Left ventricle myocardium inferior (tissue), 1 donor: ENCODE measurements at places on chromosomes 3 and 15. TPM values are rescaled to one million over a fixed set of nuclear protein-coding genes. Genes with fewer than 3 reads are reported as not detected.

GRCh38 chr15:53548236-53548635 lies 211.2 kb downstream of the WDR72 start:
- DNase-seq: no peak

- no peak for DNase-seq
These were observed 380.8 kb upstream of the IL12A start for GRCh38 chr3:159607856-159608255.

DNA sequence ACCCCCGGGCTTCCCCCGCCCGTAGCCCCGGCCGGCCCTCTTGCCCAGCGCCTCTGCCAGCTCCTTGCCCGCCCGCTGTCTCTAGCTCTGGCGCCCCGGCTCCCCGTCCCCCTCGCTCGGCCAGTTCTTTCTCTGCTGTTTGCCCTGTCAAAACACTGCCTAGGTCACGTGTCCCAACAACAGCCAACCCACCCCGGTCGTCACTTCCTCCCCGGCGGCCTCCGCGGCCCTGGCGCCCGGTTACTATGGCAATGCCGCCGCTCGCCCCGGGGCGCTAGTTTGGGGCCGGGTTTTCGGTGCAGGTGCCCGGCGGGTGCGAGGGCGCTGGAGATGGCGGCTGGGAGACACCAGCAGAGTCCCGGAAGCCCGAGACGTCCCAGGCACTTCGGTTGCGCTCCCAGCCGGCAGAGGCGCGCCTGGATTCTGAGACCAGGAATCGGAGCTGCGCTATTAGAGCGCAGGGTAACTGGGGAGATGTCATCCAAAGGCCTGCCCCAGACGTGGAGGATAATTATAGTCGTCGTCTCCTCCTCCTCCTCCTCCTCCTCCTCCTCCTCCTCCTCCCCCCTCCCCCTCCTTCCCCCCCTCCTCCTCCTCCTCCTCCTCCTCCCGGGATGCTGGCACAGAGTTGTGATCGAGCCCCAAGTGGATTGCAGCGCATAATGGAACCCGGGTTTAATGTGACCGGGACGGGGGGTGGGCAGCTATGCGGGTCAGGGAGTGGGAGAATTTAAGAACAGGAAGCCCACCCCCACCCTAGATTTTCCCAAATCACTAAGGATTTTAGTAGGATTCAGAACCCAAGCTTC lies at the start of gene ATOSA:
ATOSA (minus strand) TSS at position 157 of the 809 bp plus-strand sequence. CDS start 1,367 bp downstream, outside the sequence.
- peak; percentile 91 for DNase-seq

GRCh38 chr3:30227571-30228301 lies 378.7 kb upstream of the TGFBR2 start:
- no peak for DNase-seq

GRCh38 chr3:105315144-105315543 lies 51.6 kb upstream of the ALCAM start:
- DNase-seq: no peak

DNA sequence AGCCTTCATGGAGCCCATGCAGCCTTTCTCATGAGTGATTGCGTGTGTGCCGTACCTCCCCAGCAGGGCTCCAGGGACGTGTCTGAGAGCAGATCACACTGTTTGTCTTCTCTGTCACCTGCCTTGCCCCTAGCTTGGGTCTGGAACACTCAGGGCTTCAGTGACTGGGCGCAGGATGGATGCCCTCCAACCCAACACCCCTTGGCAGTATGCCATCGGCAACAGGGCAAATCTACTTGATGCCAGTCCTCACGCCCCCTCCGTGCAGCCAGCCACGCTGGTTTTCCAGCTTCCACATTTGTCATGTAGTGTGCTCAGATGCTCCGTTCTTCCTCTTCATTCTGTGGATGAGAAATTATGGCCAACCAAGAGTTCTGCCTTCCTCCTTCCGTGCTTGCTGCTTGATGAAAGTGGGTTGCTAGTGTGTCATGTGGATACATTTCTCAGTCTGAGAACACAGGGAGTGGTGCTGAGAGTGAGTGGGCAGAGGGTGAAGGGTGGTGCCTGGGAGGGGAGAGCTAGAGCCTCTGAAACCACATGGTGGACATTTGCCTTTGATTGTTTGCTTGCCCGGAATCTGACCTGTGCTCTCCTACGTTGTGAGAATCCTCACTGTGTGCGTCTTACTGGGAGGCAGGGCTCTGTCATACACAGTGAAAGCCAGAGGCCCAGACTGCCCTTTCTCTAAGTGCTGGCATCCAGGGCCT lies 97.2 kb downstream of the FAM43A start:
- no peak for DNase-seq

GRCh38 chr15:46713045-46713444 lies 1004.3 kb upstream of the SEMA6D start:
- DNase-seq: no peak

- peak; percentile 43 for DNase-seq
These were observed 7.9 kb downstream of the FAH start for GRCh38 chr15:80160570-80161156.

- DNase-seq: no peak
These were observed 267.4 kb upstream of the THBS1 start for GRCh38 chr15:39313467-39313866.

- DNase-seq: no peak
These were observed 360.2 kb downstream of the MAGI1 start for GRCh38 chr3:65678516-65678915.

GRCh38 chr15:51444112-51444511 lies 102.7 kb downstream of the GLDN start:
- DNase-seq: no peak

- DNase-seq: peak; percentile 29
These were observed 39.4 kb downstream of the WWTR1 start for GRCh38 chr3:149618151-149619123.

GRCh38 chr3:125061170-125061569 lies 5.4 kb upstream of the HEG1 start:
- DNase-seq: peak; percentile 66

DNA sequence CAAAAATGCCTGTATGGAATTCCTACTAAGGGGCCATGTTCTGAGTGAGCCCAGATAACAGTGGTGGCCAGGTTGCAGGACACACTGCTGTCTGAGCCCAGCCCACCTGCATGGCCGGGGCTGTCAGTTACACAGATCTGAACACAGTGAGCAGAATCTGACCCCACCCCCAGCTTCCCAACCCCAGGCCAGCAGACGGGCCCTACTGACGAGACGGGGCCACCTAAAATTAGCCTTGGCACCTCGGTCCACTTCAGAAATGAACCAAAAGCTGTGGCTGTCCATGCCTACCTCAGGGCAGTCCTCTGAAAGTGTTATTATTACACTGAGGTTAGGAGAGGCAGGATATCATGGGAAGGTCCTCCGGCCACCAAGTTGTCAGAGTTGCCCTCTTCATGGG lies 51.8 kb downstream of the LMCD1 start:
- no peak for DNase-seq

DNA sequence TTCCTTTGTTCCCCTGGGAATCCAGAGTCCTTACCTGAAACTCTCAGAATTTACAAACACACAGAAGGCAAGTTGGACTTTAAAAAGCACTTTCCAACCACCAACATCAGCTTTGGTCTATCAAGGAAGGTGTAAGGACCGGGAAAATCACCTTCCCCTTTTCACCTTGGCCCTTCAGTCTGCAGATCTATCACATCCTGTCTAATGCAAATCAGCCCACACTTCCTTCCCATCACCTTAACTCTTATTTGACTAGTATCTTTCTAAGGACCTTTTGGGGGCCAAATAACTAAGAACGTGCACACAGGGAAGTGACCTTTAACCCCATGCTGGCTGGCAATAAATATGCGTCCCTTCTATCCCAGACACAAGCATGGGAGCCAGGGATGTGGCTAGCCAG lies 320.6 kb downstream of the ARRDC4 start:
- no peak for DNase-seq

- no peak for DNase-seq
These were observed 394.7 kb downstream of the FGF12 start for GRCh38 chr3:192332386-192333291.

GRCh38 chr3:128413003-128413370 lies 53.7 kb downstream of the DNAJB8 start:
- no peak for DNase-seq

- DNase-seq: no peak
These were observed 69.4 kb downstream of the ARNT2 start for GRCh38 chr15:80473286-80474223.

DNA sequence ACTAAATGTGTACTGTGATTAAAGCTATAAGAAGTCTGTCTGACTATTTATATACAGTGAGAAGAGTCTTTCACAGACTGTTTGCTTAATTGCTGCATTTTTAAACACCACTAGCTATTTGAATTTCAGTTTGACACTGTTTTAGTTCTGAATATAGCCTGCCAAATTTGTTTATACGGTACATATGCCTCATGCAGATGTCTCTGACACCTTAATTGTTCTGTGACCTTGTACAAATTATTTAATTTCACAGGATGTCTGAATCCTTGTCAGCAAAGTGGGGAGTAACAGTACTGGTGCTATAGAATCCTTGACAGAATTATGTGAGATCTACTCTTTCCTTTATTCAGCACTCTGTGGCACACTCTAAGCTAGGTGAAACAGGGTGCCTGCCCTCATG lies 125.5 kb downstream of the MBNL1 start:
- no peak for DNase-seq

DNA sequence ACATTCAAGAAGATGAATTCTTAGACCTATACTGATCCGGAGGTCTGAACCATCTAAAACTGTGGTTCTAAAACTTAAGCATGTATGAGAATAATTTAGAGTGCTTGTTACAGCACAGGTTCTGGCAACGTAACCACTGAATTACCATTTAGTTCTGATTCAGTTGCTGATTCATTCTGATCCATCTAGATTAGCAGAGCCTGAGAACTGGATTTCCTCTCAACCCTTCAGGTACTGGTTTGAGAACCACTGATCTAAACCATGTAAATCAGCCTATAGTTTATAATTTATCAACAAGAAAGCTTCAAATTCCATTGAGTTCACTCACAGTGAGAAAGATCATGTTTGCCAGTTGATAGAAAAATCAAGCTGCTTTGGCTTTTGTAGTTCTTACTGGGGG lies 1001.1 kb upstream of the EPHA6 start:
- no peak for DNase-seq

- DNase-seq: no peak
These were observed 26.6 kb downstream of the BTLA start for GRCh38 chr3:112472691-112473090.

- DNase-seq: no peak
These were observed 55.3 kb downstream of the ADAMTSL3 start for GRCh38 chr15:83709241-83709640.

DNA sequence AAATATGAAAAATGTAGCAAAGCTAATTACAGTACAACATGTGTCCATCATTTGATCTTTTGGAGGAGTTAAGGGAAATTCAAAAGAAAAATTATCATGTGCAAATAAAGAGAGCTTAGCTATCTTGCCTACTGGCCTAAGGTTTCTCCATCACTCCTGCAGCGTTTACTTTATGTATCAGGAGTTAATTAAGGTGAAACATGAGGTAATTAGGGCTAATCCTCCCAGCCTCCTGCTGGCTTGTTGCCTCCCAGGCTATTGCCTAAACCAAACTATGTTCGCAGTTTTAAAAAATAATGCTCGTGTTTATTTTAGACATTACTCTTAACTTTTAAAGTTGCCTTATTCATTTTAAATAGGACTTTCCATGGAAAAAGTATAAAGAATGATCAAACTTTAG lies 367.5 kb downstream of the ROBO2 start:
- DNase-seq: no peak

GRCh38 chr3:56691165-56692000 lies 8.3 kb upstream of the TASOR start:
- no peak for DNase-seq

GRCh38 chr3:171860830-171861535 lies 17.8 kb downstream of the TMEM212 start:
- DNase-seq: no peak

- no peak for DNase-seq
These were observed 27.6 kb downstream of the ARNT2 start for GRCh38 chr15:80431635-80432344.

DNA sequence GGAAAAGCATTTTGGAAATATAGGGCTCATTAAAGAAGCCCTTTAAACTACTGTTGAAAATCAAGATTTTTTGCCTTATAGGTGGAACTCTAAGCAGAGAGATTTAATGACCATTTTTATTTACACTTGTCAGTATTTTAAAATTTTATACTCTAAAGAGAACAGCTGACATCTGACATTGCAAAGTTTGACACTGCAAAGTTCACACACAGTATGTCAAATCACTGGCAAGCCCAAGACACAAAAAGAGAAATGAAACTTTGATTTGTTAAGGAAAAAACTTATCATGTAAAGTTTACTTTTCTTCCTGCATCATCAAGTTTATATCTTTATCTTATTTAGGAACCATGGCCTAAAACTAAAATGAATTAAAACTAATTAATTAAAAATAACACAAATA lies 40.2 kb downstream of the DPH6 start:
- DNase-seq: no peak

- no peak for DNase-seq
These were observed 228.2 kb downstream of the TCF12 start for GRCh38 chr15:57146506-57147201.

GRCh38 chr15:85620690-85621049 lies 174.1 kb downstream of the KLHL25 start:
- no peak for DNase-seq

GRCh38 chr15:35458176-35458856 lies 87.6 kb downstream of the DPH6 start:
- DNase-seq: no peak

DNA sequence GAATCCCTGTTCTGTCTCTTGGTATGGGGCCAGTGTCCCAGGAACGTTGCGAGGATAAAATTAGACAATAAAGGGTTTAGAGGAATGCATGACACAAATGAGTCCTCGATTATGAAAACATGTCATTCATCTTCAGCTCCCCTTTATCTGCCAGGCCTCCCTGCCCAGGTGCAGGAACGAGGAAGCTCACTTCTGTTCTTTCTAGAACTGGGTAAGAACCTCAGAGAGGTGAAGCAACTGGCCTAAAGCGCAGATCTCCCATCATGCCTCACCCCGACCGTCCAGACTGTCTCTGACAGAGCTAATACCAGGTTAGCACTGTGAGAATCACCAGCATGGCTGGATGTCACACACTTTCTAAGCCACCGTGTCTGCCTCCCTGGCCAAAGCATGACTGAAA lies 1.5 kb upstream of the ITIH1 start:
- no peak for DNase-seq

DNA sequence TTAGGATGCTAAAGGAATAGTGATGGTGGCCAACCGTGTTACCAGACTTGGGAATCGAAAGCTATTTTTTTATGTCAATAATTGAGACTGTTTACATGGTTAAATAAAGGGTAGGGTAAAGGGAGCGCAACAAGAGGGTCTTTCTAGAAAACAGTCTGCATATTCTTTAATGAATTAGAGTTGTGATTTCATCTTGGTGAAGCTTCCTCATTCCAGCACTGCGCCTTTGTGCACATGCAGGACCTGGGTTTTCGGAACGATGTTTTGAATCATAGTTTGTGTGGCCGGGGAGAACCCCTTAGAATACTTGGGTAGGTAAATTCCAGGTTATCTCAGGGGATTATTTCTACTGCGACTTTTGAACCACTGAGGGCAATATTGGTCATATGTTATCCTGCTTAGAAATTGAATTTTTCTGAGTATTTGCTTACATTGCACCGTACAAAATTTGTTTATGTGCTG lies 1.3 kb downstream of the PIK3CA start:
- DNase-seq: no peak

The GP9 gene
- not detected for total RNA-seq

The NPAP1 gene
- total RNA-seq: not detected

The DPPA4 gene
- not detected for total RNA-seq

The ACKR4 gene
- total RNA-seq: 5.2 TPM

The TMEM158 gene
- total RNA-seq: 0.60 TPM

The CD200R1 gene
- 0.82 TPM for total RNA-seq

The TMEM108 gene
- 2.4 TPM for total RNA-seq

The SLC24A5 gene
- total RNA-seq: not detected

The TRIM42 gene
- not detected for total RNA-seq

The FEZF2 gene
- total RNA-seq: not detected

The CGGBP1 gene
- 48.5 TPM for total RNA-seq

The ARID3B gene
- 2.0 TPM for total RNA-seq

The SAMMSON gene
- total RNA-seq: not detected
